CD8-positive, alpha-beta memory T cell (primary cell): ENCODE measurements at places on chromosomes 11 and 22.

DNA sequence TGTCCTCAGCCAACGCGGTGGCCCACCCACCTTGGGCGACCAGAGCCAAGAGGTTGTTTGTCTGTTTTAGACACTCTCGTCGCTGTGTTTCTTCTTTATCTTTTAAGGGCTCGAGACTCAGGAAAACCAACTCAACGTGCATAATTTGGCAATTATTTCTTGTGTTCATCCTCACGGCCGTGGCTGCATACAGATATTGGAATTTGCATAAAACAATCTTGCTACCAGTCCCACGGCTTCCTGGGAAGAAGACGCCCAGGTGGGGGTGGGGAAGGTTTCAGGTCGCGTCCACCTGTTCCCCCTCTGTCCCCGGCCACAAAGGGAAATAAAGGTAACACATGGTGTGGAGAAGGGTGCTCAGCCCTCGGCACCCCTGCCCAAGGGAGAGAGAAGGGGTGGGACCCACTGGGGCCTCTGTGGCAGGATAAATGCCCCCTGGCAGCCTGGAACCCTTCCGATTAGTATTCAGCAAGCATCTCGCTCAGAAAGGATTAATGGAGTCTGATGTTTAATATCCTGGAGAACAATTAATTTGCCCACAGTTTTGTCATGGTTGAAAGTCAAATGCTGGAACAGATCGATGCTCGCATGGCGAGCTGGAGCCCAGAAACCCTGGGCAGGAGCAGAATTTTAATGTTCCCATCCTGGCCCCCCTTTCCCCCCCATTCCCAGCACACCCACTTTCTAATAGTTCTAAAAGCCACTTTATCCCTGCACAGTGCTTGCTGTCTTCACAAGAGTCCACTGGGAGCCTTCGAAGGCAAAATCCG, 359.7 kb downstream of the MN1 start:
- no peak for DNase-seq

DNA sequence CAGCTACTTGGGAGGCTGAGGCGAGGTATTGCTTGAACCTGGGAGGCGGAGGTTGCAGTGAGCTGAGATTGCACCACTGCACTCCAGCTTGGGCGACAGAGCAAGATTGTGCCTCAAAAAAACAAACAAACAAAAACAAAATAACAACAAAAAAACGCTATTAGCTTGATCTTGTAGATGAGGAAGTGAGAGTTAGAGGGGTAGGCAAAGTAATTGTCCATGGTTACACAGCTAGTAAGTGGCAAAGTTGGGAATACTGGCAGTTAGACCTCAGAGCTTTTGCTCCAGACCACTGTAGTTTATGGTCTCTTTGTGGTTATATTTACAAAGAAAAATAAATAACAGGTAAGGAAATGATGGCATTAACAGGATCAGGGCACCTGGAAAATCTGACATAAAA, 15.1 kb downstream of the LDHC start:
- DNase-seq: no peak

- DNase-seq: no peak
These were observed 54.0 kb upstream of the SEZ6L start for GRCh38 chr22:26115266-26115665.

DNA sequence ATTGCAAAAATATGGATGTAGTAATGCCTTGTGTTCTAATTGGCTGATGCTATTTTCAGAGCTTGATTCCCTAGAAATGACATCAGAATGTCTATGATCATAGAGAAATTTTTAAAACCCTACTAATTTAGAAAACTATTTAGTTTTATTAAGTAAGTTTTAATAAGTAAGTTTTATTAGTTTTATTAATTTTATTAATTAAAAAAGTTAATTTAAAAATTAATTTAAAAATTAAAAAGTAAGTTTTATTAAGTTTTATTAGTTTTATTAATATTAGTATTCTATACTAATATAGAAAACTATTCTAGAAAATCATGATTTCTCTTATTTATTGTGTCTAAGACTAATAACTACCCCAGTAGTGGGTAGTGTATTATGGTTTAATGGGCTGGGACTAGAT, 8.2 kb downstream of the HORMAD2 start:
- DNase-seq: no peak

GRCh38 chr11:45181193-45181888, 34.9 kb downstream of the PRDM11 start:
- DNase-seq: no peak
